ENCODE measurements at places on chromosomes 2 and 18.

GRCh38 chr2:215624423-215624829 lies 188.6 kb upstream of the FN1 start:
- no peak for DNase-seq

GRCh38 chr2:177211576-177212105 lies 953 bp upstream of the HNRNPA3 start:
- no peak for DNase-seq

DNA sequence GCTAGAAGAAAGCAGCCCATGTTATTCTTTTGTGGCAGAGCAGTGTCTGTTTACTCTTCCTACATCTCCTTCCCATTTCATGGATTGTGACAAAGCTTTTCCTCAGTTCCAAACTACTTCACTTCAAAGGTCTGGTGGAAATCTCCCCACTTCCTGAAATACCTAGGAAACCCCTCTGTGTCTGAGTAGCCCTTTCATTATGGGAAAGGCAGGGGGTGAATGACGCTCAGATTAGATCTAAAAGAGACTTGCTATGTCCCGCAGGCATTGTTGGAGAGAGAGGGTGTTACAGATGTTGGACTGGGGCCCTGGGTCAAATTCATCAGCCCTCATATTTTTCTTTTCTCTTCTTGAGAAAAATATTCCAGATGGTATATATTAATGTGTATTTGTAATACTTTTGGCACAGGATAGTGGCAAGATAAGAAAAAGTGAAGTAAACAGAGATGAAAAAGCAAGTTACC lies 675.0 kb downstream of the IRS1 start:
- no peak for DNase-seq

DNA sequence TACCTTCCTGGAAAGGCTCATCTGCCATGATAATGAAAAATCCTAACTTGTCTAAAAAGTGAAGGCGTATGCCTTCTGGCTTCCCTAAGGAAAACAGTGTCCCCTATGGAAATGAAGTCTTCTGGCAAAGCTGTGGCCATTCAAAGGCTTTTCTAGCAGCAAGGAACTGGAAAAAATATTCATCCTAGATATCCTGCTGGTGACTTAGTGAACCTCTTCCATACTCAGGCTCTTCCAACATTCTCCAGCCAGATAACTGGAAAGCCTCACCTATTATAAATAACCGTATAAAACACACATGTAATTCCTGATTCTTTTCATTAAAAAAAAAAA lies 84.7 kb downstream of the RBMS1 start:
- no peak for DNase-seq

- peak; percentile 83 for DNase-seq
Measured at GRCh38 chr2:240458900-240459391, 23.5 kb downstream of the GPC1 start.

DNA sequence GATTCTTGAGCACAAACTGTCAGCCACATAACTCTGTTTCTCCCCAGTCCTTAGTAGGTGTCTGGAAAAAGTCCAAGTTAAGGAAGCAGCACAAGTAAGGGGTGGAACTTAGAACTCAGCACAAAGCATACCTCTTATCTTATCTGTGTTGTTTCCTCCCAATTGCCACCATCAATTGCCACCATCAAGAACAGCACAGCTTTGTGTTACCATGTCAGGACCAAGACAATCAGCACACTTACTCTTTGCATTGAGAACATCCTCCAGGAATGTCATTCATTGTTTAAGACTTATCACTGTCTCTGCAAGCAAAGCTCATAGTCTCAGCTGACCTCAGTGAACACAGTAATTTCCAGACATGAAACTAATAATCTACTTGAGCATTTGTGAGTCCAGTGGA lies 212.7 kb upstream of the FSHR start:
- DNase-seq, result no peak

All from lower leg skin (tissue), 4 donors.